ENCODE measurements at places on chromosomes 1 and 21.

DNA sequence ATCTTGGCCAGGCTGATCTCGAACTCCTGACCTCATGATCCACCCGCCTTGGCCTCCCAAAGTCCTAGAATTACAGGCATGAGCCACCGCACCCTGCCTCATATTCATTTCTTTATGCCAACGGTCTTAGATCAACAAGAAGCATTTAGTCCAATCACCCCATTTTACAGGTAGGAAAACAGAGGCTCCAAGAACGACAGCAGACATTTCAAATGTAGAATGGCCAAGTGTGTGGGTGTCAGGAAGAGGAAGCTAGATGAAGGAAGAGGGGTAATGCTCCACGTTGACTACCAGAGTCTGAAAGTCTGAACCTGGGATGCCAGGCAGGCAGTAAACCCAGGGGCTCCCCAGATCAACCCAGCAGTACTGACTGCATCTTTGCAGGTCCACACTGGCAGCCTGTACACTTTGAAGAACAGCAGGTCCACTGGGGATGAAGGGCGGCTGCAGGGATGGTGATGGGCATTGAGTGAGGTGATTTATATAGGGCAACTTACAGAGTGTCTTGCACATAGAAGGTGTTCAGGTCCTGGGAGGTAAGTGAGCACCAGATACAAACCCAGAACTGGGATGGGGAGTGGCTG, 120.2 kb downstream of the EPHB2 start:
- DNase-seq = no peak

DNA sequence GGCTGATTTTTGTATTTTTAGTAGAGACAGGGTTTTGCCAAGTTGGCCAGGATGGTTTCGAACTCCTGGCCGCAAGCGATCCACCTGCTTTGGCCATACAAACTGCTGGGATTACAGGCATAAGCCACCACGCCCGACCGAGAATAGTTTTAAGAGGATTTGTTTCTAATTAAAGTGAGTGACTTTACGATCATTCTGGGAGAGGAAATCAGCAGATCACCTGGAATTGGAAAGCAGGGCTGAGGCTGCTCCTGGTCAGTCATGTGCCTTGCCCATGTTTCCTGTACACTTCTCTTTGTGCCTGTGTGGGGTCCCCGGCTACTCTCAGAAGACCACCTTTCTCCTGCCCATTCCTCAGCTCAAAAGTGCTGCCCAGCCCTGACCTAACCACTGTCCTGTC, 33.9 kb downstream of the ZBTB8B start:
- no peak for DNase-seq

GRCh38 chr1:169697755-169698154, 13.7 kb downstream of the SELL start:
- no peak for DNase-seq

DNA sequence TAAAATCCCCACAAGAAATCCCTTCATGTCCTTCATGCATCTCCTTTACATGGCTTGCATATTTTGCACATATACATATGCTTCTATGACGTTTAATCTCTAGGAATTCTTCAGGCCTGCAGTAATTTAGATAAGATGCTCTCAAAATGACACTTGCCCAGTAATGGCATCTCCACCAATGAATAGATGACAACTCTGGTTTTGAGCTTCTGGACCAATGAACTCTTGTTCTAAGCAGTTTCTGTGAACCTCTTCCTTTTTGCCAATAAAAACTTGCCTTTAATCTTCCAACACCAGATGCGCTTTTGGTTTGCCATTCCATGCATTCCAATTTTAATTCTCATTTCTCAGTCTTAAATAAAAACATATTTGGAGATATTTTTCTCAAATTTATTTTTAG, 189.8 kb upstream of the OLFM3 start:
- DNase-seq = no peak

DNA sequence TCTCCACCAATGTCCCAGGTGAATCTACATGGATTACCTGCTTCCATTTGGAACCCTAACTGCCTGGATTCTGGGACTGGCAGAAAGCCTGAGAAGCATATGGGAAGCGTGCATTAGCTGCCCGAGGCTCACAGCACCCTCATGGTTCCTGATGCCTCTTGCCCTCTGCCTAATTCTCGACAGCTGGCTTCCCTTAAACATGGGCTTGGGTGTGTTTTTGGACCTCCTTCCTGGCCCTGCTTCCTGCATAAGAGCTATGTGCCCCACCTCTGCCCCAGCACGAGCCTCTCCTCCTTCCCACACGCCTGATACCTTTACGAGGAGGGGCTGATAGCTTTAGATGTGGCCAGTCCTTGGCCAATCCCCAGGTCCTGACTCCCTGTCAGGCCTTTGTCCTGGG, 152.4 kb upstream of the HMGB4 start:
- peak; percentile 71 for DNase-seq

GRCh38 chr21:34835526-34835925, 166.7 kb downstream of the CLIC6 start:
- DNase-seq = no peak

DNA sequence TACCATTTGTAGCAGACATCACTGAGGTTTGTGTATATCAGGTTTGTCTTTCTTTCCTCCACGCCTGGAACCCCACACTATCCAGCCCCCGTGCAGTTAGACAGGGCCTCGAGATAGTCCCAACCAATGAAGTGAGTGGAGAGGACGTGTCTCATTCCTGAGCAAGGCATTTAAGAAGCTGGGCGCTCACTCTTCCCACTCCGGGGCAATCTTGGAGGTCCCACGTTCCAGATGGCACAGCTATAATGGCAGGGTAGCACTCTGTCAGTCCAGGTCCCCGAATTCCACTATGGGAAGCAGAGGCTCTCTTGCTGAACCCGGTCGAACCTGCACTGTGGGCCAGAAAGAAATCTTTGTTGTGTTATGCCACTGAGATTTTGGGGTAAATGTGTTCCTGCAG, 57.3 kb upstream of the CSF3R start:
- no peak for DNase-seq

- peak; percentile 68 for DNase-seq
Observed at GRCh38 chr1:38138498-38139233, 92.1 kb upstream of the POU3F1 start.

DNA sequence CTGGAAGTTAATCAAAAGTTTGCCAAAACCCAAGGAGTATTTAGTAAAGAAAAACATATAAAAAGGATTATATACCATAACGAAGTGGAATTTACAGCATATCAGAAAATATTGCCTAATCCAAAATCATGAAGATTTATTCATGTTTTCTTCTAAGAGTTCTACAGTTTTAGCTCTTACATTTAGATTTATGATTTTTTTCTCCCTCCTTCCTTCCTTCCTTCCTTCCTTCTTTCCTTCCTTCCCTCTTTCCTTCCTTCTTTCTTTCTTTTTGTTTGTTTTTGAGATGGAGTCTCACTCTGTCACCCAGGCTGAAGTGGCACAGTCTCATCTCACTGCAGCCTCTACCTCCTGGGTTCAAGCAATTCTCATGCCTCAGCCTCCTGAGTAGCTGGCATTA, 15.7 kb upstream of the PRSS38 start:
- DNase-seq = no peak

DNA sequence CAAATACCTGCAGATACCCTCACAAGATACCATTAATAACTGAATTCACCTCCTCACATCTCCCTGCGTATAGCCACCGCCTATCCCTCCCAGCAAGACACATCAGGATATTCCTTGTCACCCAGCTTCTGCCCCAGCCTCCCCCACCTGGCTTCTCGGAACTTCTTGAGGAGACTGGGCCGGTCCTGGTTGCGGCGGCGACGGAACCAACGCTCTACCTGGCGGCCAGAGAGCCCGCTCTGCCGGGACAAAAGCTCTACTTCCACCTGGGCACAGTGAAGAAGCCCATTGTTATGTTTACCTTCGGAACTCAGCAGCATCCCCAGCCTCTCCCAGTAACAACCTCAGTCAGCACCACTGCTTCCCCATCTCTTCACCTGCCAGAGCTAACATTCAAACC, 6.7 kb downstream of the CERS2 start:
- DNase-seq = no peak

DNA sequence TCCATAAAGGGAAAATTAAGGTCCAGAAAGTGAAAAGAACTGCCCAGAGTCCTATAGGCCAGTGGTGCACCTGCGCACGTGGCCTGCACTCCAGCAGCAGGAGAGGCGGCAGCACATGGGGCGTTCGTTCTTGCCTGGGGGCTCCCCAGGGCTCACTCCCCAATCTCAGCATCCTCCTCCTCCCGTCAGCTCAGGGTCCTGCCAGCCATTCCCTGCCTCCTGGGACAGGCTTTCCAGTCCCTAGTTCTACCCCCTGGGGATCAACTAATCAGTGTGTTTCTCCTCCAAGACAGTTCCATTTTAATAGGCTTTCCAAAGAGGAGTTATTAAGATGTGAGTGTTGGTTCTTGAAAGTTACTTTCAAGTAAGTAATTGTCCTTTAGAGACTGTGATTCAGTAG, 1.2 kb upstream of the A3GALT2 start:
- no peak for DNase-seq

DNA sequence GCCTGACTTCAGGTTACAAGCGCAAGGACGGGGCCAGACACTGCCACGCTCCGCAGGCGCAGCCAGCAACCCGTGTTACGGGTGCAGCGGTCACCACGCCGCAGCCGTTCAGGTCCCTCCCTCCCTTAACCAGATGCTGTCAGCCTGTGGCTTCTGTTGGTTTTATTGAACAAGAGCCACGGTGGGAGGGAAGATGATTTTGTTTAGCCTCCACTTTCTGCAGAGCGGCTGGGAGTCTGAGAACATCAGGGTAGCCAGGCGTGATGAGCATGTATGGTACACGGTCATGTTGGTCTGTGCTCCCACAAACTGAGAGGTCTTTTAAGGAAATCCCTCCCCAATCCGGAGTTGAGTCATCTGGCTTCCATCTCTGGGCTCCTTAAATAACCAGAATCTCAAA, 18.5 kb upstream of the ADARB1 start:
- DNase-seq = no peak

- no peak for DNase-seq
Observed at GRCh38 chr1:227891223-227891954, 56.3 kb downstream of the WNT9A start.

DNA sequence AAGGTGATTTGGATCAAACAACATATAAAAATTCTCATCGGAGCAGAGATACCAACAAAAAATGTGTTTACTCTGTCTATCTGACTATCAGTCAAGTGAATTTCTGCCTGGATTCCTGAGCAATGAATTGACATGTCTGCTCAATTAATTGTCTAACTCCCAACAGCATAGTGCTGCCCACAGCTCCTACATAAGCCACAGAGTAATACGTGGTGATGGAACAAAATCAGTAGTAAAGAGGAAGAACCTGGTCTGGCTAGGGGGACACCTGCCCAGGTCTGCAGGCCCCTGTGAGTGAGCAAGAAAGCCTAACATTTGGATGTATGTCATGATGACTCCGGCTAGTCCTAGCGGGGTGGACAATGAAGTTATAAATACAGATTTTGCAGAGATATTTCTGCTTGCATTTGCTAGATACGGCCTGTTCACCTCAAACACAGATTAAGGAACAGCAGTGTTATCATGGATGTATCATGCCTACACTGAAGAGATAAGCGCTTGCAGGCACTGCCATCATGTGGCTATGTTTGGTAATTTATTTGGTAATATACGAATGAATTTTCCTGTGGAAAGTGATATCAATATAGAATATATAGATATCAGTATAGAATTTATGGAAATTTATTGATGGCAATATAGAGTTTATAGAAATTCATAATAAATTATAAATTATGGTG, 69.6 kb upstream of the LRRC8B start:
- DNase-seq = peak; percentile 71

GRCh38 chr1:115969509-115969908, 6.8 kb upstream of the SLC22A15 start:
- DNase-seq = no peak

DNA sequence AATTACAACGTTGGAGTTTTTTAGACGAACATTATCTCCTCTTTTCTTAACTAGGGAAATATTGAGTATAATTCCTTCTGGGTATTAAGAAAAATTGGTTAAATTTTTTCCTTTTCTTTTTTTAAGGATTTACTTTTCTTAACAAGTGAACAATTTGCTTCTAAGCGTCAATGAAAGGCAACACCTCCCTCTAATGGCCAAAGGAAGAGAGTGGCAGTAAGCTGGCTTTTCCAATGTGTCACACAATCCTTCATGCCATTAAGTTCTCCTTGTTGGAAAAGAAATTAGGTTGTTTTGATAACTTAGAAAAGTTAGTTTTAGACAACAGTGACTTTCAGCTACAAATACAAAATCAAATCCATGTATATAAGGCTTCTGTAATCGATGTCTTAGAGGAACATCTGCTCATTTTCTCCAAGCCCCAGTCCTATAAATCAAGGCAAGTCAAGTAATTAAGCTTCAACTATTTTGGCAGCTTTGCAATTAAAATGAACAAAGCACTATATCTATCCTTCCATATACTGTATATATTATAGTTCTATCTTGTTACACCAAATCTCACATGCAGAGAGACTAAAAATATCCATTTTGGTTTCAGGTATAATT, 62.8 kb downstream of the EDEM3 start:
- DNase-seq = peak; percentile 43

DNA sequence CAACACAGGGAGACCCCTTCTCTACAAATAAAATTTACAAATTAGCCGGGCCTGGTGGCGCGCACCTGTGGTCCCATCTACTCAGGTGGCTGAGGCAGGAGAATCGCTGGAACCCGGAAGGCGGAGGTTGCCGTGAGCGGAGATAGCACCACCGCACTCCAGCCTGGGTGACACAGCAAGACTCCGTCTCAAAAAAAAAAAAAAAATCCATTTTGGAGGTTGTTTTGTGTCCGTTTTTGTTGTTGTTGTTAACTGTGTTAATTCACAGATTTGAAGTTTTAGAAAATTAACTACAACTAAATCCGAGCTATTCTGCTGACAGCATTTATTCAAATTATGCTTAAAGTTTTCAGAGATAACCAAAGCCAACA, 618 bp downstream of the CLCC1 start:
- DNase-seq = no peak

DNA sequence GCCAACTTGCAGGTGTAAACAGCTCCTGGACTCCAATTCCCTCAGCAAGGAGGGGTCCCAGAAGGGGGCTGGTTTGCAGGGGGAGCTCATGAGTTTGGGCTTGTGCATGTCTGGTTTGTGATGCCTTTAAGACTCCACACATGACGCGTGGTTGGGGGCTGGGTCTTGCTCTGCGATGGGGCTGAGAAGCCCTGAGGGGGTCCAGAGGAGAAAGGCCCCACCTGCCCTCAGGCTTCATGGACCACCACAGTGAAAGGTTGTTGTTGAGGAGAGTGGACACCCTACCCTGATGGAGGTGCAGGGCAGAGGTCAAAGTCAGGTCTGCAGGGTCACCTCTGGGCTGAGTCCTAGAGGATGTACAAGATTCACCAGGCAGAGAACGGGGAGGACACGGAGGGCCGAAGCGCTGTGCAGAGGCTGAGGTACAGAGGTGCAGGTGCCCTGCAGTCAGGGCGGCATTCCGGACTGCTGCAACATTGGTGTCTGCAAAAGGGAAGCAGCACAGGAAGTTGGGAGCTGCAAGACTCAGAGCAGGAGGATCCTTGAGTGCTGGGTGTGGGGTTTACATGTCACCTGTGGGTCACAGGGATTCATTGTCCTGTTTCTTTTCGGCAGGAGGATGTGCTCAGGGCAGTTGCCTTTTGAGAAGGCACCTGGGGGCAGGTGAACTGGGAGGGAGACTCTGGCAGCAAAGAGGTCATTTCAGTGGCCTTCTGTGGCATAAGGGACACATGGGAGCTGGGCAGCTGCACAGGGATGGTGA, 399.4 kb downstream of the PTPRU start:
- DNase-seq = no peak

- no peak for DNase-seq
Observed at GRCh38 chr1:91779548-91780021, 106.4 kb downstream of the TGFBR3 start.
